ENCODE measurements at places on chromosomes 2 and 18.
A peak's percentile ranks its signal among the peaks of the same experiment; 100 is the strongest.

DNA sequence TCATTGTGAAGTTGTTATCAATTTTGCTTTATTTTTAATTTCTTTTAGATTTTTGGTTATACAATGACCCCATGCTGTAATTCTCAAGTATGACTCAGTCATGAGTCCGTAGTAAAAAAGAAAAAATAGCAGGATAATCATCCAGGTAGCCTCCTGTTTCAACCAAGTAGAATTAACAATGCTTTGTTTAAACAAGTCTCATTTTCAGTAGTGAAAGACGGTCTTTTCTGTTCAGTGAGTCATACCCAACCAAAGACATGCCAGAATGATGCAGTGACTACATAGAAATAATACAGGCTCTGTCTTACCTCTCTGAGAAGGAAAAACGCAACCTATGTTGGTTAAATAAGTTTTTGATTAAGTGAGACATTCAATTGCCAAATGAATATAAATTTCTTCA is 67.8 kb upstream of the DSC1 start:
- no peak for DNase-seq

GRCh38 chr18:48027401-48027963 is 97.0 kb upstream of the SMAD2 start:
- DNase-seq = no peak

GRCh38 chr2:45497355-45497754 is 113.7 kb downstream of the SRBD1 start:
- no peak for DNase-seq

DNA sequence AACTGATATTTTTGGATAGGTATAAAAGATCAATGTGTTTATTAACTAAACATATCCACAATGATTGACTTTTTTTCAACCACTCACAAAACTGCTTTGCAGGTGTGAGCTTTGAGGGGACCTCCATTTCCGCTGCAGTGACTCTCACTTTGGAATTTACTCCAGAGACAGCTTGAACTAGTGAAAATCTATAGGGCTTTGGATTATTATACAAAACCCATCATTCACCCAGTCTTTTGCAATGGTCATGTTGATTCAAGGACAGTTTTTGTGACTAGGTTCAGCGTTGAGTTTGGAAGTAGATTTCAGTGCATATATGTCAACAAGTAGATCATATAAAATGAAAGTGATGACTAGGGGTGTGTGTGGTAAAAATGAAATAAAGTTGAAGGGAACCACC is 87.7 kb downstream of the EHBP1 start:
- DNase-seq = no peak

DNA sequence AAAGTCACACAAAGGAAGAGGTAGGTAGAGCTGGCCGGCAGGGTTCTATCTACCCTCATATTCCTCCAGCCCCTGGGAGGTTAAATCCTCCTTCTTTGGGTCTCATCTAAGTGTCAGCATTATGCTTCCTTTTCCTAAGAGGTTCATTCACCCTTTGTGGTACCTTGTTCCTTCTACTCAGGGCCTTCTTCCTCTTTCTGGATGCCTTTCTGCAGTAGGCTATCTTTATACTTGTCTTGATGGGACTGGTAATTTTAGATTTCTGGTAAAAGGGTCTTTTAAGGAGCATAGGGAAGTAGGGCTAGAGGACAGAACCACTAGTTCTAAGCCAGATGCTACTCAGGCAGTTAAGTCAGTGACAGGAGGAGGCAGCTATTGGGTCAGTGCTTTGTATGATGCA is 13.7 kb upstream of the TNP1 start:
- no peak for DNase-seq

- DNase-seq = no peak
These were observed 453.0 kb downstream of the ARHGAP15 start for GRCh38 chr2:143582046-143582747.

- DNase-seq = no peak
These were observed 2012.5 kb upstream of the LRRTM1 start for GRCh38 chr2:82317012-82317411.

DNA sequence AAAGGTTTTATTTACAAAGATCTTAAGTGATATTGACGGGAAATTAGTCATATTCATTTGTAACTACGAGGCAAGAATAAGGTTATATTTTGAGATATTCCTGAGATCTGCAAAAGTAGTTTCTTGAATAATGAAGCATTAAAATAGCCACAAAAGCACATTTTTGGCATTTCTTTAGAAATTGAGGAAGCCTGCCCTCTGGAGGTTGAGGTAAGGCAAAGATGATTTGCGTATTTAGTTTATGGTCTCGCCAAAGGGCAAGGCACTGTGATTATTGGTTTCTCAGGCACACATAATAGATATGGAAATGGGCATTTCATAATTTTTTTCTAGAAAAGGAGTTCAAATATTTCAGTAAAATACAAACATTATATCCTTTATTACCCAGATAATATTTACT is 143.7 kb upstream of the RPRM start:
- DNase-seq = no peak

- DNase-seq = no peak
These were observed 61.8 kb upstream of the LAPTM4A start for GRCh38 chr2:20113004-20113796.

GRCh38 chr18:53799134-53799533 is 425.3 kb downstream of the MBD2 start:
- DNase-seq = no peak

- DNase-seq = no peak
These were observed 16.5 kb upstream of the INO80C start for GRCh38 chr18:35514283-35514682.

DNA sequence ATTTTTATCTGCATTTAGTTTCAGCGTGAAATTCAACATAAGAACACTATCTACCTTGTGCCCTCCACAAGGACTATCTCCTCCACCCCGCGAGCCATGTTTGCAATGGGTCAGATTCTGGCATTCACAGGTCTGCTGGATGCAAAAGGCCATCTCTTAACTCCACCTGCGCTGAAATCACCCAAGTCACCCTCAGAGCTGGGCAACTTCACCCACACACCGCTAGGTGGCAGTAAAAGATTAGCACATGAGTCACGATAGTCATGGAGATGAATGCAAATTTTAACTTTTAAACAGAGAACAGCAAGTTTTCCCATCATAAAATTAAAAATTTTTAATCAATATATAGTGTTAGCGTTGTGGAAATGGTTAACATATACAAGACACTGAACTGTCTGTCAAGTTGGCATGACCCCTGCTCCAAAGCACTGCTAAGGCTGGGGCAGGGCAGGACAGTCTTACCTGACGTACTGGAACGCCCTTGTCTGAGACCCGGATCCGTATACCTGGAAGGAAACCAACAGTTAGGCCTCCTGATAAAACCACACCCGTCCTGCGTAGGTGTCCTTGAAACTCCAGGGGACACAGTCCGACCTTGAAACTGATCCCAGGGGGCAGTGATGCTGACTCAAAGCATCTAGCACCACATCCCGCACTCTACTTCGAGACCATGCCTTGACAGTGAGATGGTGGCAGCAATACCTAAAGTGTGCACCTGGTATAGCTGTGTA is 89.6 kb downstream of the UXS1 start:
- peak; percentile 63 for DNase-seq
